ENCODE measurements at places on chromosomes 6 and 20.

DNA sequence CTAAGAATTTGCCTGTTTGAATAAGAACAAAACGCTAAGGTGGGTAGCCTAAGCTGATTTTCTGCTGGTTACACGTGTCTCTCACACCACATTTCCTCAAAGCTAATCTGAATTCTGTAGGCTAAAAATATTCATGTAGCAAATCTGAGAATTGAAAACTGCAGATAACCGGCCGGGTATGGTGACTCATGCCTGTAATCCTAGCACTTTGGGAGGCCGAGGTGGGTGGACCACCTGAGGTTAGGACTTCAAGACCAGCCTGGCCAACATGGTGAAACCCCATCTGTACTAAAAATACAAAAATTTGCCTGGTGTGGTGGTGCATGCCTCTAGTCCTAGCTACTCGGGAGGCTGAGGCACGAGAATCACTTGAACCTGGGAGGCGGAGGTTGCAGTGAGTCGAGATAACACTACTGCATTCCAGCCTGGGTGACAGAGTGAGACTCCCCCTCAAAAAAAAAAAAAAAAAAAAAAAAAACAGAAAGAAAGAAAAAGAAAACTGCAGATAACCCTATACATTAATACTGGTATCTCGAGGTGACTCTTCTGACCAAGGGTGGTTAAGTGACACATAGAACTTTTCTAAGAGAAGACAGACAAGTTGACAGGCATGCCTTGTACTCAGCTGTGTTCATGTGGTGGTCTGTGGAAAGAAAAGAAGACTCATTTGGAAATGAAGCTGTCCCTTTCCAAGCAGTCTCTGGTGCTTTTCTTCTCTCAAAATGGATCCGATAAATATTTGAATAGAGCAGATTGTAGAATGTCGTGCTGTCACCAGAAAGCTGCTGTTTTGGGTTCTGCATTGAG lies 24.7 kb upstream of the ASXL1 start:
- DNase-seq = no peak

DNA sequence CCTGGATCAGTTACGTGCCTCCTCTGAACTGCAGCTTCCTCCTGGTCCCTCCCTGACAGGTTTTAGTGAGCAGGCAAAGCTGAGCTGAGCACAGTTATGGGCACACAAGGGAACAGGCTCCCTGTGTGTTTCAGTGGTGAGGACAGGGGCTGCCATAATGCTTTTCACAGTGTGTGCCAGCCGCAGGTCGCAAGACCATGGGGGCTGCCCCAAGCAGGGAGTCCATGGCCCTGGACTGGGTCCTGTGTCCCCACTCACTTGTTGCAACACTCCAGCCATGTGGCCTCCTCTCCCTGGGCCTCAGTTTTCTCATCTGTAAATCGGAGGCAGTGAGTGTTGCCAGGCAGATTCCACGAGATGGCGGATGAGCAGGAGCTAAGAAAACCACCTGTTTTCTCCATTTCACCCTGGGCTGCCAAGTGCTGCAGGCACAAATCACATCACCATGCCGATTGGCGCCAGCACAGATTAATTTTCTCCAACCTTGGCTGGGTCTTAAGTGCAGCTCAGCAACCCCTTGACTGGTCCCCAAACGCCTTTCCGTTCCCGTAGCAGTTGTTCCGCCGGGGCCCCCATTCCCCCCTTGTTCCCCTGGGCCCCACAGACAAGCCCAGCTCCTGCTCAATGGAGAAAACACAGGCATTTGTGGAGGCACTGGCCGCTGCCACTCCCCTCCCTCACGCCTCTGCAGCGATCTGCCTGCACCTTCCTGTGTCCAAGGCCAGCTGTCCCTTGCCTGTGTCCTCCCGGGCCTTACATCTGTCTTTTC lies 57.1 kb upstream of the NNAT start:
- DNase-seq = no peak

- no peak for DNase-seq
Observed at GRCh38 chr20:37925265-37926165, 22.6 kb downstream of the VSTM2L start.

GRCh38 chr20:36663031-36663430 lies 17.0 kb upstream of the SLA2 start:
- no peak for DNase-seq

- DNase-seq = no peak
Observed at GRCh38 chr6:139748353-139749146, 374.1 kb upstream of the CITED2 start.

- no peak for DNase-seq
Observed at GRCh38 chr6:165774903-165775601, 112.0 kb upstream of the PDE10A start.
